ENCODE measurements at places on chromosomes 1 and 21.

DNA sequence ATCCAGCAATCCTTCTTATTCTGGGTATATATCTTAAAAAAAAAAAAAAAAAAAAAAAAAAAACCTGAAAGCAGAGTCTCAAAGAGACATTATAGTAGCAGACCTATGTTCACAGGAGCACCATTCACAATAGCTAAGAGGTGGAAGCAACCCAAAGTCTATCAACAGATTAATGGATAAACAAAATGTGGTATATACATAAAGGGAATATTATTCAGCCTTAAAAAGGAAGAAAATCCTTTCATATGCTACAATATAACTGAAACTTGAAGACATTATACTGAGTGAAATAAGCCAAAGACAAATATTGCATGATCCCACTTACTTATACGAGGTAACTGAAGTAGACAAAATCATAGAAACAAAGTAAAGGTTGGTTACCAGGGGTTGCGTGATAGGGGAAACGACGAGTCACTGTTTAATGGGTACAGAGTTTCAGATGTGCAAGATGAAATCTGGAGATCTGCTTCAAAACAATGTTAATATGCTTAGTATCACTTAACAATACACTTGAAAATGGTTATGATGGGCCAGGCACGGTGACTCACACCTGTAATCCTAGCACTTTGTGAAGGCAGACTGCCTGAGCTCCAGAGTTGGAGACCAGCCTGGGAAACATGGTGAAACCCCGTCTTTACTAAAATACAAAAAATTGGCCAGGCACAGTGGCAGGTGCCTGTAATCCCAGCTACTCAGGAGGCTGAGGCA is 29.5 kb downstream of the PIK3R3 start:
- DNase-seq, result no peak

DNA sequence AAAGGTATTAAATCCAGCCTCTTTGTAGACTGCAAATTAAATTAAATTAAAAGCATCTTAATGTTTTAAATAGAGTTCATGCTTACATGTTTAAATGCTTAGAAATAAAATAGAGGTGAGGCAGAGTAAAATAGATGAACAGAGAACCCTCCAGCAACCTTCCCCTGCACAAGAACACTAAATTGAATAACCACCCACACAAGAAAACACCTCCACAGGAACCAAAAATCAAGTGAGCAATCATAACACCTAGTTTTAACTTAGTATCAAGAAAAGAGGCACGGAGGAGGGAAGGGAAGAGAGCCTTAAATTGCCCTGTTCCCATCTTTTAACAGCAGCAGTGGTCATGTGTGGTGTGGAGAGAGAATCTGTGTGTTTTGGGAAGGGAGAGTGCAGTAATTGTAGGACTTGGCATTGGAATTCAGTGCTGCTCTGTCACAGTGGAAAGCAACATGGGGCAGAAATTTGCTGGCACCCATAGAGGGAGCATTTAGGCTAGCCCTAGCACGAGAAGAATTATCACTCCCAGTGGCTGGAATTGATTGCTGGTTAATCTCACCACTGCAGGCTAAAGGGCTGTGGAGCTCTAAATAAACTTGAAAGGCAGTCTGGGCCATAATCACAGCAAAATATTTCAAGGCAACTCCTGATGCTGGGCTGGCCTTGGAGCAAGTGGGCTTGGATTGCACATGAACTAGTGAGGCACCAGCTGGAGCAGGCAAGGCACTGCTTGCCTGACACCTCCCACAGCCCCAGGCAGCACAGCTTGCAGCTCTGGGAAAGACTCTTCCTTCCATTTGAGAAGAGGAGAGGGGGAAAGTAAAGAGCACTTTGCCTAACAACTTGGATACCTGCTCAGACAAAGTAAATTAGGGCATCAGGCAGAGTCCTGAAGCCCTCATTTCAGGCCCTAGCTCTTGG is 1478.8 kb downstream of the NCAM2 start:
- no peak for DNase-seq

DNA sequence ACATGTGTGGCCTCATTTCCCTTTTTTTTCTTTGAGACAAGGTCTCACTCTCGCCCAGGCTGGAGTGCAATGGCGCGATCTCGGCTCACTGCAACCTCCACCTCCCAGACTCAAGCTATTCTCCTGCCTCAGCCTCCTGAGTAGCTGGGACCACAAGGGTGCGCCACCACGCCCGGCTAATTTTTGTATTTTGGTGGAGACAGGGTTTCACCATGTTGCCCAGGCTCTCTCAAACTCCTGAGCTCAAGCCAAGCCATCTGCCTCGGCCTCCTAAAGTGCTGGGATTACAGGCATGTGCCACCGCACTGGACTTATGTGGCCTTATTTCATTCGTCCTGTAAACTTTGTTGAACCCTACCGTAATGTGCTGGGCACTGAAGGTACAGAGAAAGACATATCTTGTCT is 569 bp upstream of the WARS2 start:
- DNase-seq, result peak; percentile 40

- DNase-seq, result no peak
Observed at GRCh38 chr1:5098981-5099385, 444.6 kb downstream of the AJAP1 start.

DNA sequence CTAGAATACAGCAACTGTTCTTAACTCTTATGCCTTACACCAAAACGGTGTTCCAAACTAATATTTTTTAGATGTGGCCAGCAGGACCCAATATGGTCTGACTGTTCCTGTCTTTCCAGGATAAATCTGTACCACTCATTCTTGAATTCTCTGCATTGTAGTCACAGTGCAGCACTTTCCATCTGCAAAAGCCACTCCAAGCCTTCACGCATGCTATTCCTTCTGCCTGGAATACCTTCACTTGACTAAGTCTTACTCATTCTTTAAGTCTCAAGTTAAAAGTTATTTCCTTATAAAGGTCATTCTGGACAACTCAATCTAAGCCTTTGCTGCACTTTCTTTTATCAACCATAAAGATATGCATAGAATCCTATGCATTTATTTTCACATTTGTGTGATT is 1194.5 kb downstream of the PLA2G4A start:
- DNase-seq, result no peak

GRCh38 chr1:238205045-238205662 is 314.4 kb upstream of the ZP4 start:
- DNase-seq, result no peak

- DNase-seq, result no peak
Observed at GRCh38 chr21:44943686-44944550, 4.1 kb downstream of the SLX9 start.

GRCh38 chr1:174797398-174797797 is 202.3 kb upstream of the CACYBP start:
- no peak for DNase-seq

GRCh38 chr1:166903232-166903631 is 27.2 kb upstream of the TADA1 start:
- DNase-seq, result no peak

- peak; percentile 41 for DNase-seq
Observed at GRCh38 chr1:94463765-94464330, 45.7 kb downstream of the ABCD3 start.

DNA sequence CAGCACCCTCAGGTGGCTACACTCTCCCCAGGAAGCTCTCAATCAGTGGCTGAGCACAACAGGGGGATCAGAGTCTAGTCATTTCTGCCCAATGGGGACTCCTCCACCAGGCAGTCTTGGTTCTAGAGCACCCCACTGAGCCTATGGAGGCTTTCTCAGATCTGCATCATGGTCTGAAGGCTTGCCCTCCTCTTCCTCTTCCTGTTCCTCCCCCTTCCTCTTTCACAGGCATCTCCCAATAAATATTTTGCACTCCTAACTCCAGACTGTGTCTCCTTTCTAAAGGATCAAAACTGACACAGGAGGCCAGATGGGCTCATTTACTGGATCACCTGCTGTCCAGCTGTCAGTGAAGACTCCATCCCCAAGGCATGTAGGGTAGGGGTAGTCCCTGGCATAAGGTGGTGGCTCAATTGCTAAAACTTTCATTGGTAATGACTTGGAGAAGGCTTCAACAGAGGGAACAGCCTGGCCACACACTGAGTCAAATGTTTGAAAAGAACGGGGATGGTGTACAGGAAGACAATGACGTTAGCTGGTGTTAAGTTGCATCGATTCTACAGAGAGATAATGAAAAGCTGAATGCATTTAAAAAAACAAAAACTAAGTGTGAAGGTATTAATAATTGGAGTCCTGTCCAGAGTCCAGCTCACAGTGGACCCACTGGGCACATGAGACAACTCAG is 84.2 kb upstream of the SLC2A1 start:
- DNase-seq, result no peak

DNA sequence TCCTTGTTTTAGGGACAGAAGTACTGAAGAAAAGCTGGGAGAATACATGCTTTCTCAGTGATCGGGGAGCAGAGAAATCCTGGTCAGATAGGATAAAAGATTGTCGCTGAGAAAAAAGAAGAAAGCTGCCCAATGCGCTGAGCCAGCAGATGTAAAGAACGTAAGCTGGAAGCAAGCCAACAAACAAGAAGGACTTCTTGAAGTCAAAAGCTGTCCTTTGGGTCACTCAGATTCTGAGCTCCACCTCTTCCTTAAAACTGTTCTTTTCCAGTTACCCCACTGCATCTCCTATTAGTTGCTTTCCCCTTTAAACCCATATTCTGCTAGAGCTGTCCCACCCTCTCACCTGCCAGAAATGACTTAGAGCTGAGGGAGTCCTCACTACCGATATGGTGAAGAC is 64.8 kb downstream of the GPR137B start:
- DNase-seq, result no peak

DNA sequence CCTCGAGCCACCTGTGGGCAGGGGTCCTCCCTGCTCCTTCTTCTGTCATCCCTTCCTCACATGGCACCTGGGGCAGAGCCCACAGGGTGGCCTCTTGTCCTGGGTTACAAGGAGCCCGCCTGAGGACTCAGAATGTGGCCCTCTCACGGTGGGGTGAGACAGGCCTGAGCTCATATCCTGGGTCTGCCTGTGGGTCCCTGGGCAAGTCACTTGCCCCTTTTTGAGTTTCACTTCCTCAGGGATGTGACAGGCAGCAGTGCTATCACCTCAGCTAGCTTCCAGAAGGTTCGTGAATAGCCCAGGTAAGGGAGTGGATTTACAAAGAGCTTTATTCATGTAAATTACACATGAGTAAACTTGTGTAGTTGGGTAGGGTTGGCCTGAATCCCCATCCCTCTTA is 33.5 kb downstream of the HTR6 start:
- no peak for DNase-seq

GRCh38 chr1:246582301-246583055 is 16.2 kb downstream of the CNST start:
- no peak for DNase-seq

- DNase-seq, result no peak
Observed at GRCh38 chr21:42533963-42534355, 20.3 kb downstream of the SLC37A1 start.

GRCh38 chr21:46051821-46052675 is 45.9 kb upstream of the COL6A2 start:
- no peak for DNase-seq

- no peak for DNase-seq
Observed at GRCh38 chr1:47393141-47393540, 22.9 kb upstream of the FOXE3 start.

DNA sequence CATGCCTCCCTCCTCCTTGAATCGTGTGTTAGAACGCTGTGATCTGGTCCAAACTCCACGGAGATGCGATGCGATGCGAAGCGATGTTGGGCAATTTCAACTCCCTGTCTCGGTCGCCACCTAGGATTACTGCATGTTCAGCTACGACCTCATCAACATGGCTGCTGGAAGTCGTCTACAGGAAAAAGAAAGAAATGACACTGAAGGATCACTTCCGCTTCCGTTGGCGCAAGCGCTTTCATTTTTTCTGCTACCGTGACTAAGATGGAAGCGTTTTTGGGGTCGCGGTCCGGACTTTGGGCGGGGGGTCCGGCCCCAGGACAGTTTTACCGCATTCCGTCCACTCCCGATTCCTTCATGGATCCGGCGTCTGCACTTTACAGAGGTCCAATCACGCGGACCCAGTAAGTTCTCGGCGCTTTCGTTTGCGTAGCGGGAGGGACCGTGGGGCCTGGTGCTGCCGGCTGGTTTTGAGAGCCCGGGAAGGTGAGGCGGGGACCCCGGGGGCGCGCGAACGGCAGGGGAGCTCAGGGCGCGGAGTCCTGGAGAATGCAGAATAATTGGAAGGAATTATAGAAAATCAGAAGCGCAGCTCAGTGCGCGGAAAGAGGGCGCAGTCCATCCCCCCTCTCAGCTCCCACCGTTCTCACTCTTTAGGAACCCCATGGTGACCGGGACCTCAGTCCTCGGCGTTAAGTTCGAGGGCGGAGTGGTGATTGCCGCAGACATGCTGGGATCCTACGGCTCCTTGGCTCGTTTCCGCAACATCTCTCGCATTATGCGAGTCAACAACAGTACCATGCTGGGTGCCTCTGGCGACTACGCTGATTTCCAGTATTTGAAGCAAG is at the start of gene PSMB4:
Gene PSMB4 (plus strand): TSS at position 250 of the 848 bp plus-strand sequence. CDS start 15 bp downstream, at position 265.
- DNase-seq, result peak; percentile 98

DNA sequence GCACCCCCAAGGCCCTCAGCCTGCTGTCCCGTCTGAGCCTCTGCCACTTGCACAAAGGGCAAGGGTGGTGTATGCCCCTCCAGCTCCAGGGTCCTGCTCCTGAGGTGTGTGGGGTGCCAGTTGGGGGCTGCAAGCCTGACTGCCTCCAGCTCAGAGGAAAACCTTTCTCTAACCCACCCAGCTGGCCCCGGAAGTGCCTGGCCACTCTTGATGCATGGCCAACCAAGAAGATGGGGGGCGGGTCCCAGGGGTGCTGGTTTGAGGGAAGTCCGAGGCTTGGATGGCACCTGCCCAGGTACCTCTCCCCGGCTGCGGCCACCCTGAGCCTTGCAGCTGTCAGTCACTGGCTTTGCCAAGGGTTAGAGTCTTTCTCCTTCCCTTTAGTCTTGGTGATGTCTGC is 112.6 kb upstream of the TMPRSS2 start:
- no peak for DNase-seq

DNA sequence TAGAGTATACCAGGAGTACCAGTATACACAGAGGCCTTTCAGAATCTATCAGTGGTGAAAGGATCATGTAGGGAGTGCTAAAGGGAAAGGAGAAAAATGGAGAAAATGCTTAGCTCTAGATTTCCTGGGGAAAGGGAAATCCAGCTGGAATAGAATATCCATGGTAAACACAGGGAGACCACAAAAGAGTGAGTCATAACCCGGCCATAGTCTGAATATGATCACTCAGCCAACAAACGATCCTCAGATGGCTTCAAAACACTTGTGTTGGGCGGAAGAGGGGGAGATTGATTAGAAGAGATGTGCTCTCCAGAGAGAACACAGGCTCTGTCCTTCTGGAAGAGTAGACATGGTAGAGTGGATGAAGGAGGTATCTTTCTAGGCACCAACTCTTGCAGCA is 180.6 kb downstream of the PAPPA2 start:
- peak; percentile 23 for DNase-seq

- DNase-seq, result no peak
Observed at GRCh38 chr1:154689083-154689482, 81.1 kb upstream of the ADAR start.
